ENCODE measurements at places on chromosomes 6 and 20.

DNA sequence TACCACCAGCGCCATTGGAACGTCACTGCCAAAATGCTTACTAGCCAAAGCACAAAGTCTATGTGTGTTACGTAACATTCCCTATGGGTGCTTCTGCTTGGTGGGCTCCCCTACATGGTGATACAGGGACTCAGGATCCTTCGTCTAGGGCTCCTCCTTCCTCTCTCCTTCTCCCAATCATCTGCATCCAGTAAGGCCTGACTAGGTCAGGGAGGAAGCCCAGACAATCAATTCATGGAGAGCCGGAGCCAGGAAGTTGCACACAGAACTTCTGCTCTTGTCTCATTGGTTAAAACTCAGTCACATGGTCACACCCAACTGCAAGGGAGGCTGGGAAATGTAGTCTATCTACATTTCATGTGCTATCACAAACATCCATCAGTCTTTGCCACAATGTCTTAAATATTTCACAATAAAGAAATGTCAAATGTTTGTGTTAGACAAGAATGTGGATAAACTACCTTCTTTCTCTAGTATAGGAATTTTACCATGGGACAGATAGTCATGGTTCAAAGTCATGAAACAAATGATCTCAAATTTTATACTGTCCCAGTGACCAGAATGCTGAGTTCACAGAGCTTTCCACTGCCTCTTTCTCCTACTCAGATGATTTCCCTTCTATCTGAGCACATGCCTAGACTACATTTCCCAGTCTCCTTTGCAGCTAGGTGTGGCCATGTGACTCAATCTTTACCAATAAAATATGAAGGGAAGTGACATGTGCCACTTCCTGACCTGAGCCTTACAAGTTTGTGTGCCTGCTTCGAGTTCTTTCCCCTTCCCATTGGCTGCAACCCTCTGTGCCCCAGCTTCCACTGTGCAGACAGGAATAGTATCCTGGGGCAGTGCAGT is 9.3 kb upstream of the KCNK15 start:
- no peak for DNase-seq

DNA sequence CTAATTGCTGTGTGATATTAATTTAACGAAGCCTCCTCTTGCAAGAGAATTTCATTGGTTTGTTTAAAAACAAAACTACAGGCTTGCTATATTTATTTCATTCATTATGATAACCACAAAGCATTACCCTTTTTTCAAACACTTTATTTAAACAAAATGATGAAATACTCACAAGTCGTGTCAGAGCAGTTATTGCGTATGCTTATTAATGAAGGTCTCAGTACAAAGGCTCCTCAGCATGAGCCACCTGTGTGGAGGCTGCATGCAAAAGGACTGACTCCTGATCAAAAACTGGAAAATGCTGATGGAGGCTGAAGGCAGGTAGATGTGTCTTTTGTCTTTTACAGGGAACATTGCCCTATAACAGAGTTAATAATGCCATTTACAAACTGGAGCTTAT is 130.5 kb downstream of the CRYBG1 start:
- no peak for DNase-seq

- no peak for DNase-seq
Measured at GRCh38 chr6:146481527-146481926, 62.1 kb upstream of the RAB32 start.

DNA sequence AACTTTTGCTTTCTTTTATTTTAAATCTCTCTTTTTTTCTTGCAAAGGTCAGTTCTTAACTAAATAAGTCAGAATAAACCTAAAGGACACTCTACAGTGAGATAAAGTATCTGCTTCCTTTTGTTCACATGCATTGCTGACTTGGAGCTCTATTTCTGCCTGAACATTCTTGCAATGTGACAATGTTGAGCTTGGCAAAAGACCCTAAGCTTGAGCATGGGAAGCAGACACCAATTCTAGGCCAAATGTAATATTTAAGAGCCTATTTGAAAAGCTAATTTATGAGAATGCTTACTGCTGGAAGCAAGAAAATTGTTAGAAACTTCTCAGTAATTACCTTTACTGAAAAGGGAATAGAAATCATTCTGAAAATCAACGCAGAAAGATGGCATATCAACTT is 556.2 kb downstream of the CBLN4 start:
- DNase-seq, result no peak

GRCh38 chr6:141265756-141266623 is 866.7 kb upstream of the GJE1 start:
- DNase-seq, result no peak

- no peak for DNase-seq
Measured at GRCh38 chr6:130417951-130418350, 52.1 kb downstream of the TMEM200A start.

DNA sequence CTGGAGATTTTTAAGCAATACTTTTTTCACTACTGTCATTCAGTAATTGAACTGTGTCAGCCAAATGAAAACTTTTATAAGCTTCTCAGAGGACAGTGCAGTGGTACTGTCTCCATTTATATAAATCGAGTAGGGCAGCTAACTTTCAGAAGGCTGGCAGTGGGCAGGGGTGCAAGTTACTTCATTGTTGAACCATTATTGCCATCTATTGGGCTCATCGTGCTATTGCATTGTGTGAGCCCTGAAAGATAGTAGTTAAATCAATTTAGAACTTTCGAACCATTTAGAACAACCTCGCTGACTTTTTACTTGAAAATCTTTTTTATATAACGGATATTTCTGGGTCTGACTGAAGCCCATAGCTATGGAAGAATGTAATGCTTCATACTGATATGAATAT is 347.8 kb upstream of the PLCB4 start:
- DNase-seq, result peak; percentile 16

GRCh38 chr6:43395776-43396175 is 26.3 kb upstream of the ZNF318 start:
- DNase-seq, result no peak

DNA sequence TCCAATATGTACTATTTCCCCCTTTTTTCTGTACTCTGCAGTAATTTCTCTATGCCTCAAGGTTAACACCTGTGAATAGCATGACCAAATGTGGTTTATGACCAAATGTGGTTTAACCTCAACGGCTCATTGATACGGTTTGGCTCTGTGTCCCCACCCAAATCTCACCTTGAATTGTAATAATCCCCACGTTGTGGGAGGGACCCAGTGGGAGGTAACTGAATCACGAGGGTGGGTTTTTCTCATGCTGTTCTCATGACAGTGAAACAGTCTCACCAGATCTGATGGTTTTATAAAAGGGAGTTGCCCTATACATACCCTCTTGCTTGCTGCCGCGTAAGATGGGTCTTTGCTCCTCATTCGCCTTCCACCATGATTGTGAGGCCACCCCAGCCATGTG is 18.7 kb downstream of the DEK start:
- no peak for DNase-seq

- DNase-seq, result no peak
Measured at GRCh38 chr6:10837622-10837994, 731 bp downstream of the MAK start.

GRCh38 chr6:105069821-105070445 is 109.9 kb downstream of the POPDC3 start:
- no peak for DNase-seq

GRCh38 chr6:161302949-161303348 is 29.1 kb upstream of the AGPAT4 start:
- no peak for DNase-seq

DNA sequence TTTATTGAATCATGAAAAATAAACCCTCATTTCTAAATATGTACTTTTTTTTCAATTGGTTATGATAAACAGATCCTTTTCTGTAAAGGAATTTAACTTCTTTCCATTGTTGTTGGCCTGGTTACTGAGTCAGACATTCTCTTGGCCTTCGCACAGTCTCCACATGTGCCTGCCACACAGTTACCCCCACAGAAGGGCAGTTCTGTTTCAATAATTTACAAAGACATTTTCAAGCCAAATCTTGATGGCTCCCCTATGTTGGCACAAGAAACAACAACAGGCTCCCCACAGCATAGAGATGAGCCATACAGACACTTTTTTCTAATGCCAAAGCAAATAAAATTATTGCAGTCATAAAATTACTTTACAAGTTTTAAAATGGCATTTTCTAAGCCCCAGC is 55.6 kb upstream of the BEND6 start:
- no peak for DNase-seq

DNA sequence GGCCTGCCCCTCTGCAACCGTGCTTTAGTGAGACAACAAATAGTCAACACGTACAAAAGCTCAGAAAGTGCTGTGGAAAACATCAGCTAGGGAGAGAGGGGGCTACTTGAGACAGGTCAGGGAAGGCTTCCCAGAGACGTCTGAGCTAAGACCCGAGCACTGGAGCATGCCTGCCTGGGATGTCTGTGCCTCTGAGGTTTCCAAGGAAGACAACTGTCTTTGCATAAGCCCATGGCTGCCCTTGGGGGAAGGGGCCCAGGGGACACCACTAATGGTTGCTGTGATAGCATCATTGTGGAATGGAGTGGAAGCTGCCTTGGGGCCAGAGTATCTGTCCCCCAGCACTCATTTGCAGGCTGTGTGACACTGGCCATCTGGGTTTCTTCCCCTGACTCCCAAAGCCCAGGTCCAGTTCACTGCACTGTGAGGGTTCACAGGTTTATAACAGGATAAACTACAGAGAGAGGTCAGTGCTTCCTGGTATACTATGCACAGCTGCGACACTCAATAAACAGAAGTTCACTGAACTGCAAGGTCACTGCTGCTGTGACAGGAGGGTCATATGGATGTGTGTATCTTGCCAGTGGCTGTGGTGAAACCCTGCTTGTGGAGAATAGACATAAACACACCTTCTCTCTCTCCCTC is 1.5 kb upstream of the ARFGEF2 start:
- no peak for DNase-seq
